ENCODE measurements at places on chromosomes 2 and 18.
A peak's percentile ranks its signal among the peaks of the same experiment; 100 is the strongest.

- peak; percentile 48 for DNase-seq
Measured at GRCh38 chr18:36419900-36420531, 122.5 kb downstream of the FHOD3 start.

DNA sequence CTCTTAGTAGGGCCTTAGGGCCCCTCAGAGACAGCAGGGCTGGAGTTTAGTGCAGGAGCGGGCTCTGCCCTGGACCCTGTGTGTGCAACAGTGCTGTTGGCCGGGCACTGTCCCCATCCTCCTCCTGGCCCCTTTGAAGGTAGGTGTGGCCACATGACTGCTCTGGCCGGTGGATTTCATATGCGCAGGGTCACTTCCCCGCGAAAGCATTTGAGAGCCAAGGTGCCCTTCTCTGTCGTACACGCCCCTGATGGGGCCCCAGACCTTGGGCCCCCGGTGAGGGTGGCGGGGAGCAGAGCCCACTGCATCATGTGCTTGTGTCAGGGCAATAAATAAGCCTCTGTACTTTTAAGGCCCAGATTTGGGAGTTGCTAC is 15.5 kb downstream of the TMEM177 start:
- DNase-seq = no peak

DNA sequence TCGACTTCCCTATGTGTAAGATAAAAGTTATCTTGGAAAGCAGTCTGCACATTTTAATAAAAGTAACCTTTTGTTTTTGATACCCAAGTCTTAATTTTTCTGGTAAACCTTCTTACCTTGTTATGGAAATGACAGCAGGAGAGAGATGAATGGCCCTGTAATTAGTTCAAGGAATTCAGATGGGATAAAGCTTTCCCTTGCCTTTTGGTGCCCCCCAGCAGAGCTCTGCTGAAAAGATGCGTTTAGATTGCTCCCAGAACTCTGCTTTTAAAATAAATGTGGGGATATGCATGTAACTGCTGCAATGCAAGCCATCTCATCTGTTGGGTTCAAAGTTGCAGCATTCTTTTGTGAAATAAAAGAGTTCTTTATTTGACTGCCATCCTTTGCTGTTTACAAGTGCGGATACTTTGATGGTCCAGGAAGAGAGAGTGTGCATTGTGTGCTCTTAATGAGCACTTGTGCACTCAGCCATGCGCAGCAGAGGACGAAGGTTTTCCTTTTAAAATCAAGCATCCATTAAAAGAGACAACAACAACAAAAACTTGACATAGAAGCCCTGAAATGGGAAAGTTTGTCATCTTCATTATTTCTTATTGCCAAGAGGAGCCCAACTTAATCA is 176.7 kb upstream of the ST6GAL2 start:
- DNase-seq = no peak

- DNase-seq = peak; percentile 52
Measured at GRCh38 chr2:239944694-239945551, 80.2 kb downstream of the NDUFA10 start.

DNA sequence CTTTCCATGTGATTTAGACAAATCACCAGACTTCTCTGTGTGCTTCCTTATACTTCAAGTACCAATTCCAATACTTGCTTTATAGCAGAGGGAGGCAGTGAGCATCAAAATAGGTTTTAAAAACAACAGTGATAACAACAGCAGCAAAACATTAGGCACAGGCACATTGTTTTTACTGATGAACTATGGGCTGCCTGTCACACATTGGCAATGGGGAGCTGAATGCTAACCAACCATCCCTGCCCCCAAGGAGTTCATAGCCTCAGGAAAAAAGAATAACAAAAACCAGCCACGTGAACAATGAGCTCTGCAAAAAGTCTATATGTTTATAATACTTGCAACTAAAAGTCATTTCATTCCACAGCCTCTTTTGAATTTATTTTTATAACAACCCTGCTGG is 287.9 kb upstream of the TRIB2 start:
- DNase-seq = no peak

DNA sequence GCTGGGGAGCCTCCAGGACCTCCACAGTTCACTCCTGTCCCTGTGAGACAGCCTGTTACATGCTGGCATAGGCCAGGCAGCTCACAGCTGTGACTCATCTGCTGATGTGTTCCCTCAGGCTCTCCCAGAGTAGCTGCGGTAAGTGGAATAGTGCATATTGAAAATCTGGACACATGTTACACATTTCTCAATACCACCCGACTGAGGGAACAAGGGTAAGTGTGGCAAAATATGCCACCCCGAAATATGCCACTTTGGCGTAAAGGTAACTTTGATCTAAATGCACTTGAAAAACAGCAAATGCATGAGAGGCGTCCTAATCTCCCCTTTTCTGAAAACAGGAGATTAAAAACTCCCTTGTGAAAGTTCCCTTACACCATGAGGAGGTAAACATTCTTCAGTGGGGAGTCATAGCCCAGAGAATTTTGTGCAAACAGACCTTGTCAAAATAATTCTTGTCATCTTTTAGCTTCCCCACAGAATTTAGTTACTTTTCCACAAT is 557.9 kb downstream of the CCDC85A start:
- DNase-seq = no peak

- DNase-seq = no peak
Measured at GRCh38 chr2:65767946-65768345, 335.5 kb upstream of the SPRED2 start.

- no peak for DNase-seq
Measured at GRCh38 chr2:102098756-102099155, 43.8 kb upstream of the IL1R1 start.

GRCh38 chr2:179825494-179825893 is 35.9 kb downstream of the ZNF385B start:
- no peak for DNase-seq

DNA sequence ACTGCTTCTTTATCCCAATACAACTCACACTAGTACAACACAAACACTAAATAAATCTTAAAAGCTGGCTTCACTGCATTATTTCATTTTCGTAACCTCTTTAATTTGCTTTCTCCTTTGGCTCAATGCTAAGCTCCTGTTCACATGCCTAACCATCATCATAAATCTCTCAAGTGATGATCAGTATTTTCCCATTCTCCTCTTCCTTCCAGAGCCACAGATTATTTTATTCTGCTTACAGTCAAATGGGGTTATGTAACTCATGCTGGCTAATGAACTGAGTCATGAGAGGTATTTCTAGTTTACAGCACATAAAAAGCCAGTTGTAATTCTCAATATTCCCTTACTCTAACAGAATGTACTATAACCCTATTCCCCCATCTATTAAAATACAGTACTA is 350.4 kb upstream of the ZC3H15 start:
- no peak for DNase-seq

DNA sequence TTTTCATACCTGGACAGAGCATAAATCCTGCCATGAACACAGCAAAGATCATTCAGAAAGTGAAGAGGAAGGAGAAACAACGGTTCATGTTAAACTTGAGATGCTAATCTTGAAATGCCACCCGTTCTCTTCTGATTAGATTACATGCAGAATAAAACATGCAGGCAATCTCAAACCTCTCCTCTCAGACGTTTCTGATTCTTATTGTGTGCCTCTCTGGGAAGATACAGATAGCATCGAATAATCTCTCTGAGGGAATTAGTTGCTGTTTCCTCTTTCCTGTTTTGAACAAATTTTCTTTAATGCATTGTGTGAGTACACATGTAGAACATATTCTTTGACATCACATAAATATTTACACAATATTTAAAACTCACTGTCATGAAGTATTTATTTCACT is 313.4 kb downstream of the PRKCE start:
- no peak for DNase-seq

DNA sequence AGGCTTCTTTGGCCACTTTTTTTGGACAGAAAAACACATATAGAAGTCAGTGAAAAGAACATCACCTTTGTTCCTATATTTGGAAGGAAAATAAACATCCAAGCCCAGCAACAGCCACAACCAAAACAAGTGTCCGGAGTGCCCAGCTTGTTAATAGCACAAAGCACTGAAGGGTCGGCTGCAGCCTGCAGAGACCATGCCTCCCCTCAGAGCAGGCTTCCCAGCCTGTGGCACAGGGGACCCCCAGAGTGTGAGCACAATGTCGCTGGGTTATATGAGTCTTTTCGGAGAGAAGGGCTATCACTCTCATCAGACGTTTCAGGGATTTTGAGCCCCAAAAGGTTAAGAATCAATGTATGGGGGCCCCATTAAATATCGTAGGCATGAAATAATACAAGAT is 6.2 kb upstream of the CIDEA start:
- no peak for DNase-seq

DNA sequence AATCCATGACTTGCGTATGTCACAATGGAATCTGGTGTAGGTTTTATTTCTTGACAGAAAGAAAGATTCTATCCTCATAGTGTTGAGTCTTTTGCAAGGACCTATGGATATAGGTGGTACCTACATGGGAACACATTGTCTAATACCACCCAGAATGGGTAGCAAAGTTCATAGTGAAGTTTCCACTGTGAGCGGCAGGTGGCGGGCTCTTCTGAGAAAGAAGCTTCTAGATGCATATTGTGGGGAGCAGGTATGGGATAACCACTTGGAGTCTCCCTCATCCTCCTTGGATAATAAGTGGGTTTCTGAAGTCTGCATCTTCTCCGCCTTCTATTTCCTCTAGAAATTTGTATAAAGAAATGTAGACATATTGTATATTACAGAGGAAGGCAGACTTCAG is 44.9 kb downstream of the LINC00305 start:
- no peak for DNase-seq

DNA sequence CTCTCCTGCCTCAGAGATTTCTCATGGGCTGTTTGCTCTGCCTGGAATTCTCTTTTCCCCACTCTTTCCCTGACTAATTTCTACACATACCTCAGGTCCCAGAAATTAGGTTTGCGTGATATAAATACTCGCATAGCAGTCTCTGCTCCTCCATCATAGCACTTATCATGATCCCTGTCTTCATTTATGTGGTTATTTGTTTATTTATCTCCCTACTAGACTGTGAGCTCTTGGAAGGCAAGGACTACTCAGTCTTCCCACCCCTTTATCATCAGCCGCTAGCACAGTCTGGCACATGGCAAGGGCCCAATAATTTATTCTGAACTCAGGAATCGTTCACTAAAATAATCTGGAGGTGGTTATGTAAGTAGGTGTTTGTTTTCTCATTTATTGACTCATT is 79.3 kb downstream of the ADCYAP1 start:
- no peak for DNase-seq

DNA sequence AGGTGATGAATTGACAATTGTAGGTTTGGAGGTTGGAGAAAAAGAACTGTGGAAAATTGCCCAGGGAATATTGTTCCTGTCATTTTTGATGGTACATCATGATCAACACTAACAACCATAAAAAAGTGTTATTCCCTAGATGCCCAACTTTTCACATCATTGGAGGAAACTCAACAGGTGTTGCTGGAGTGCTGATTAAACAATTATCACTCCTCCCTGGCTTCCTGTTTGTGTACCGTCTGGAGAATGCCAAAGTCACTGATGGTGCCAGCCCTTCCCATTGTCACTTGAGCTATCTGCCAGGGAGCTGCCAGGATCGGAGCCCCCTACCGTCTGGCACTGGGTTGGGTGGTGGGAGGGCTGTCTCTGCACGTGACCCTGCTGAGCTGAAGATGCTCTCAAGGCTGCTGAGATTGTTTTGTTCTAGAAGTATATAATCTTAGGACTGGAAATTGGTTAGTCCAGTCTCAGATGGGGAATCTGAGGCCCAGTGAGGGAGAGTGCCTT is 156.9 kb downstream of the PRKCE start:
- no peak for DNase-seq

DNA sequence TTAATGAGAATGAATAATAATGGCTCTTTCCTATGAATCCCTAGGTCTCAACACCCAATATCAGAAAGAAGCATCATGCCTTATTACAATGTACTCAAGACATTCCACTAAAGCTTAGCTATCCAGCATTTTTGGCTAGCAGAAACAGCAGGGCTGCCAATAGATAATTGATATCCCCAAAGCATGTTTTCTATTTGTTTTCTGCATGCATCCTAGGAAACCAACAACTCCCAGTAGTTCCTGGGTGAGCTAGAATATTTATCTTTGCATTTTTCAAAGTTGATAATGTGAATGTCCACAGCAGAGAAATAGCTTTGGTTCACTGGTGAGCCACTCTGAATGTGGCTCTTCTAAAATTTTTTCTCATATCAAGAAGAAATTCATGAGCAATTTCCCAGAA is 5.8 kb upstream of the ANTXR1 start:
- no peak for DNase-seq

- DNase-seq = peak; percentile 59
Measured at GRCh38 chr2:63654959-63655358, 66.2 kb downstream of the MDH1 start.

DNA sequence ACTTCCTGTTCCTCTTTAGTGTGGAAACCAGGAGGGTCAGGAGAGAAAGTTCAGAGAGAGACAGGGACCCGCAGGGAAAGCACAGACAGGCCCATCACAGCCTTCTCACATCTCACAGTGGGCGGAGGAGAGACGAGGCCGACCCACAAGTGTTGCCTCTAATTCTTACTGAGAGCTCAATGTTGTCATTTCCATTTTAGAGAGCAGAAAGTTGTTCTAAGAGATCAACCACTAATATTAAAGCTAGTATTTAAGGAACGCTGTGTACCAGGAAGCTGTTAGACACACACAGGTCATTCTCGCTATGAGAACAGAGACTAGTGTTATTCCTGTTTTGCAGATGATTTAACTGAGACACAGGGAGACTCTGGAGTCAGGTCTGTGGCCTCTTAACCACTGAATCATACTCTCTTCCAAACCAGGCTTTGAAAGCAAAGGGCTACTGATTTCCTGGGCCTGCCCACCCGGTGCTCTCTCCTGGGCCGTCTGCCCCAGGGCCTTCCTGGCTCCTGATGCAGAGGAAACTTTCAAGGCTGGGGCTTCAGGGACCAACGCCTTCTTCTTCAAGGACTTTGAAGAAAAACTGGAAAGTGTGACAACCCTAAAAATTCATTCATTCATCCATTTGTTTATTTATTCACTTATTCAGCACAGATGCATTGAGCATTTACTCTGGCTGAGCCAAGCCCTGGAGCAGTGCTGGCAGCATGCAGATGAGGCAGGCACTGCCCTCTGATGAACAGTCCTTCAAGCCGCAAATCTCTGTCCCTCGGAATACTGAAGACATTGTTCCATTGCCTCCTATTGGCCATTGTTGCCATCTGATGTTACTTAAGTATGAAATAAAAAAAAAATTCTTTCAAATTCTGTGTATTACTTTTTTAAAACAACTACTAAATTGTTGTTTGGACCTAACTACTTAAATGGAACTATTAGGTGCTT is 37.2 kb upstream of the BIN1 start:
- no peak for DNase-seq

- DNase-seq = no peak
Measured at GRCh38 chr2:28499282-28499681, 3.4 kb downstream of the PLB1 start.
